AML-193 (cell line): ENCODE measurements at places on chromosomes 6 and 20.

GRCh38 chr6:127404133-127404532 is 55.1 kb downstream of the KIAA0408 start:
- no peak for DNase-seq

GRCh38 chr20:60046436-60046835 is 88.2 kb downstream of the CDH26 start:
- no peak for DNase-seq

GRCh38 chr6:23181356-23182110 is 612.2 kb downstream of the HDGFL1 start:
- no peak for DNase-seq

DNA sequence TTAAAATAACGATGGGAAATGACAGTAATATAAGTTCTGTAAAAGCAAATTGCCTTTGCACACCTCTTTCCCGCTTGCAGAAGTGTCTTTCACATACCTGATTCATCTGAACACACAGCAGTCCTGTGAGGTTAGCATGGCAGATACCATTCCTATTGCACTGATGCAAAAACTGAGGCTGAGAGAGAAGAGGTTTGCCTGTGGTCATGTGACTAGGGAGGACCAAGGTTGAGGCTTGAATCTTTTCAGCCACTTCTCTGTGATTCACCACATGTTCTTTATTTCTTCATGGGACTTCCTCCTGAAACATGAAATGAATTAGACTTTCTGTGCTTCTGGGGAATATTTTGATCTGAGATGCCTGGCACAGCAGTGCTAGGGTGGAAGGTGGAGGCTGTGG is 92.9 kb downstream of the VEGFA start:
- DNase-seq: no peak

DNA sequence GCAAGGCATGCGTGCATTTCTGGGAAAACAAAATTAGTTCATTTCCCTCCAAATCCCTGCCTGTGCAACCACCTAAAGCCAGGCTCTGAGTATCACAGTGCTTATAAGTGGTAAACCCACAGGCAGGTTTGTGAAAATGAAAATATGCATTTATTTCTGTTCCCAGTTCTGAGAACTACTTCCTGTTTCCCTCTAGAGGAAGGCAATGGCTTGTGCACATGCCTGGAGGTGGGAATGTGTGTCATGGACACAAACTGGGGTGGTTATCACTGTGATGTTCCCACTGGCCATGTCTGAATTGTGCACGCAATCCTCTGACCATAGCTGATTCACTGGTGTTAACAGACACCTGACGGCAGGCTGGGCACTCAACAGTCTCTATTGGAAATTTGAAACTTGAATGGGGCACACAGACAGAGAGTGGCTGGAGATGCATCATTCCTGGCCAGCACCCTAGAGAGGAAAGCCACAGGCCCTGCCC is 26.3 kb downstream of the FAM110A start:
- no peak for DNase-seq

- DNase-seq: no peak
Observed at GRCh38 chr6:6460416-6460815, 128.1 kb upstream of the LY86 start.

DNA sequence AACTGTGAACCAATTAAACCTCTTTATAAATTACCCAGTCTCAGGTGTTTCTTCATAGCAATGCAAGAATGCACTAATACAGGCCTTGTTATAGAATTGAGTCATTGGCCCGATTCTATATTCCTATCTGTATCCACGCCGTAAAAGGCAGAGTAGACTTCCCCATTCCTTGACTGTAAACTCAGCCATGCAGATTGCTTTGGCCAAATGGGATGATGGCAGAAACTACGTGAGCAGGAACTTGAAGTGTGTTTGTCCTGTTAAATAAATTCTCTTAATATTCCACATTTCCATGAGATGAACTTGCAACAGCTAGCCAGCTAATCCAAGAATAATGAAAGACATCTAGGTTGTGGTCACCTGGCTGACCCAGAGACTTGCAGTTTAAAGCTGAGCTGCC is 3.9 kb upstream of the SAYSD1 start:
- no peak for DNase-seq

DNA sequence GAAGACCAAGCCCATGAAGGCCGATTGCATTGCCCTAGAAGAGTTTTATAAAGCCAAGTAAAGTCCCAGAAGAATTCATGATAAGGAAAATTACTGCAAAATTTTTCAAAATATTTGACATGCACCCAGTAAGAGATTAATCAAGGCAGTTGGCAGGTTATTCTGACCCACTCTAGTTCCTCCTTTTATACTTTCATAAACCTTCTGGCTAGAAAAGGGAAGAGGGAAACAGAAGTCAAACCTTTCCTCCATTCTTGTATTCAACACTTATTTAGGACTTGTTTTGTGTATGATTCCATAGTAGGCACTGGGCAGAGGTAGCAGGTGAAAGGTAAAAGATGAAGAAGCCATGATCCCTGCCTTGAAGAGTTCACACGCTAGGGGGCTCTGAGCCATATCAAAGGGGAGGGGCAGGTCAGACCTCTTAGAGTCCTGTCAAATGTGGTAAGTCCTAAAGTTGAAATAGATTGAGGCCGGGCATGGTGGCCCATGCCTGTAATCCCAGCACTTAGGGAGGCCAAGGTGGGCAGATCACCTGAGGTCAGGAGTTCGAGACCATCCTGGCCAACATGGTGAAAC is 85.4 kb downstream of the NDUFAF5 start:
- no peak for DNase-seq

DNA sequence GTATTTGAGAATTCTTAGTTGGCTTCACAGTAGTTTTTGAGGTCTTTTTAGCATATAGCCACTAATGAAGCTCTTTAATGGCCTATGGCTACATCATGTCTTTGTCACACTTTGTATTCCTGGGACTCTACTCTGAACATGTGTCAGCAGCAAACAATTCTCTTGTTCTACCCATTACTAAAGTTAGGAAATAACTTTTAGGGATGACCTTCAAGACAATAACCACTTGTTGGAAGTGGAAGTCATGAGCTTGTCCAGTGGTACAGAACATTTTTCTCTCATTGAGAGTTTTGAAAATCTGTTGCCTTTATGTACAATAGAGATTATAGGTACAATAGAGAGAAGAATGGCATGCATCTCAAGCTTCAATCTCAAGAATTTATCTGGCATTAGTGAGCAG is 571.6 kb upstream of the JAG1 start:
- no peak for DNase-seq

- no peak for DNase-seq
Observed at GRCh38 chr6:89567630-89568390, 70.7 kb downstream of the LYRM2 start.

GRCh38 chr6:129094147-129094546 is 211.2 kb downstream of the LAMA2 start:
- DNase-seq: no peak

DNA sequence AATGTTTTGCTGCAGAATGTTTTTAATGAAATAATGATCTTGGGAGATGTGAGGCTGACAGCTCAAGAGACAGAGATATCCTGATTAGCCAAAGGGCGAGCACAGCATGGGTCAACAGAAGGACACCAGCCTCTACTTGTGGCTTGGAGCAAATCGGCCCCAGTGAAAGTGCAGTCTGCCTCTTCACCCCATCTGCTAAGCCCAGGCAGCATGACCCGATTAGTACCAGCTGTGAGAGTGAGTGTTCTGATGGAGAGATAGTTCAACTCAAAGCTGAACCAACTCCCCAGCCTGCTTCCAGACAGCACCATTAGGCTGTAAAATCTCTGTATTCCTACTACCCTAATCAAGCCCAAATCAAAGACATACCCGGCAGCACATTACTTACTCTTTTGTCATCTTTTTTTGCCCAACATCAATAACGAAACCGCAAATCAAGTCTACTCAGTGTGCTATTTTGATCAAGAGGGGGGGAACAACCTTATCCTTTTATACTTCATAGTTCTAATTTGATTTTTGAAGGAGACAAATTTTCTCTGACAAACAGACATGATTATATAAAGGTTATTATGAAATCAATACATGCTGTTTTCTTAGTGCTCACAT is 514.1 kb upstream of the NRSN1 start:
- DNase-seq: no peak

DNA sequence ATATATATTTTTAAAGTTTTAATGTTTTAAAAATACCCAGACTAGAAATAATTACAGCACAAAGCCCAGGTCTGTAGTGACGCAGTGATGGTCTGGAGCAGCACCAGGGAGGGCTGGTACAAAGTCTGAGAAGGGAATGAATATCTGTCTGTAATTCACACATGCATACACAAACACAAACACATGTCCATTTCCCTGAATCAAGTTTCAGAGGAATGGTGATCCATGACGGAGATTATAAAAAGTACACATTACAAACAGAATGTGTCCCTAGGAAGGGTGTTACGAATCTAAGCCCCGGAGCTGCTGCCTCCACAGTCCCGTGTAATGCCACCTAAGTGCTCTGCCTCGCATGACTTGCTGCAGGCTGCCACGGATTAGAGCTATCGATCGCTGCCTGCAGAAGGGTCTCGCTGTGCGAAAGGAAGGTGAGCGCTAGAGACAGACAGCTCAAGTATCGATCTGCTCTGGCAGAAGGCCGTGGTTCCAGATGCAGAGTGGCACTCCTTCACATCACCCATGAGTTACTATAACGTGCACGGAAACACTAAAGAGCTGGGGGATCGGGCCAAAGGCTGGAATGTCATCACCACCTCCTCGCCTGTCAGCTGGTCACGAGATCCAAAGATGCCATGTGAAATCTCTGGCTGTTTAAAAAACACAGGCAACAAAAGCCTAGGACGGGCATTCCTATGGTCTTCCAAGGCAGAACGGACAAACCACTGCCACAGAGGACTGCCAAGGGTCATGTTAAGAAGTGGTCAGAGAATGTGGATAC is 87.1 kb downstream of the INSM1 start:
- no peak for DNase-seq

DNA sequence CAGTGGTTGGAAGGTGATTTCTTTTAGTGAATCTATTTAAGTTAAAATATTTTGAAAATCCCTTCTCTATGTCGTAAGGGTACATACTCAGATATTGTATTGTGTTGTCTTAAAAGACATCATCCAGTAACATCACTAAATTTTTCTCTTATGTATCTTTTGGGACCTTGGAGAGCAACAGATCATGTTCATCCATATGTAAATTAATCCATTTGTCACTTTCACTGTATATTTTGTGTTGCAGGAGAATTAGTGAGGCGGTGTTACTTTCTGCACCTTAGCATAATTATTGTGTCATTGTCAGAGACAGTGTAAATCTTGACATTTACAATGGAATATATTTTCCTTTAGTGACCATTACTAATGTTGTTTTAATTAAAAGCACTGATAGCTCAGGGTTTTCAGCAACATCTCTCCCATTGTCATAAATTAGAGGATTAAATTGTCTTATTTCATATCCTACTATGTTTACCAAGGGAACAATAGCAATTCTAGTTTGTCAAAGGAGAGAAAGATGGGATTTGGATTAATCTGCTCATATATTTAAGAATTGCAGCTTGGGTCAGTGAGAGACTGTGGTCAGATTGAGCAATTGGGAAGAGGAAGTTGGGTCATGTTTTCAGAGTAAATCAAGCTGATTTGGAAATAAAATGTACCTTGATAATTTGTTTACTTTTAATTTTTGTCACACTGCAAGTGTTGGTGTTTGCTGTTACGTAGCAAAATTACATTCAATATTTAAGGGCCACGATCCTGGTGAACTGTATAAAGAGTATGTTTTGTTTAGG is 22.7 kb downstream of the DOK5 start:
- peak; percentile 44 for DNase-seq

- no peak for DNase-seq
Observed at GRCh38 chr20:10562899-10563298, 110.9 kb downstream of the JAG1 start.

GRCh38 chr20:36804425-36804824 is 30.9 kb upstream of the DSN1 start:
- no peak for DNase-seq

DNA sequence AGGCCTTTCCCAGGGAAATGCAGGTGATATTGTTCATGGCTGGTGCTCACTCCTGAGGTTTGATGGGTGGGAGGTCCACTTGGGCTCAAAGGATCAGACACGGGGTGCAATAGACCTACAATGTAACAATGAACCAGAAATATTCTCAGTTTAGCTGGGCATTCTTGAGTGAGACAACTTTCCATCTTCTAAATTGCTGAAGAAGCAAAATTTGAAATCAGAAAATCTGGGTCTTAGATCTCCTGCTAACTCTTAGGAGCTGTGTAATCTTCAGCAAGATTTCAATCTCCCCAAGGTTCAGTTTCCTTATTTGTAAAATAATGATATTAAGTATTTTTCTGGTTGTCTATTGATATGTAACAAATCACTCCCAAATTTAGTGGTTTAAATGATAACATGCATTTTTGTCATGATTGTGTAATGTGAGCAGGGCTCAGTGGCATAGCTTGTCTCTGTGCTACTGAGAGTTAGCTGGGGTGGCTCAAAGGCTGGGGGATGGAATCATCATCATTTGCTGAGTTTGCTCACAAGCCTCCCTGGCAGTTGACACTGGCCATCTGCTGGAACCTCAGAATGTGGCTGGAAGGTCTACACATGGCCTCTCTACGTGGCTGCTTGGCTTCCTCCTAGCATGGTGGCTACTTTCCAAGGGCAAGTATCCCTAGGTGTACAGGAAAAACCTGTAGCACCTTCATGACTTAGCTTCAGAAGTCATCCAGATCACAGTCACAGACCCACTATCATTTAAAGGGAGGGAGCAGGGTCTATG is 98.8 kb downstream of the GRM1 start:
- no peak for DNase-seq
